Activated CD8-positive, alpha-beta memory T cell treated with anti-CD3 and anti-CD28 coated beads, Interleukin-2, amount 10 ng/mL, durations not matched to agents 7 days and 5 days (primary cell): ENCODE measurements at places on chromosomes 3 and 15. TPM values are rescaled to one million over a fixed set of nuclear protein-coding genes. Genes with fewer than 3 reads are reported as not detected.

The SHC4 gene
- 9.8 TPM for total RNA-seq

The CYP19A1 gene
- not detected for total RNA-seq

The RARRES1 gene
- total RNA-seq = not detected

The ECE2 gene
- not detected for total RNA-seq

DNA sequence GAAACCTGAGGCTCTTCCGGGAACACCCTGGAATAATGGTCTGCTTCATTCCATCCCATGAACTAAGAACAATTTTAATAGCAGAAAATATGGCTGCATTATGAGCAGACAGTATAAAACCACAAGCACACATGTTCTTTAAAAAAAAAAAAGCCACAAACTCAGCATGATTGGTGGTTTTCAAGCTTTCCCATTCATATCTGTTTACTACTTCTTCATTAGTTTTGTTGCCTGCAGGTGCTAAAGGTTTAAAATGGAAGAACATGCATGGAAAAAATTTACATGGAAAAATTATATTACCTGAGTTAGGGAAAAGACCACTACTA is 137.9 kb upstream of the HES1 start:
- peaks cover 2% of the 10 kb centered on the region for H3K4me1 ChIP-seq
- H3K36me3 ChIP-seq = no peaks in the 10 kb centered on the region
- H3K27me3 ChIP-seq = peaks cover 38% of the 10 kb centered on the region
- no peak for DNase-seq
- no peak overlapping the region for H3K27ac ChIP-seq

The C3orf85 gene
- not detected for total RNA-seq

The STX19 gene
- total RNA-seq = not detected
